Posterior cingulate gyrus (tissue), 11 donors: ENCODE measurements at places on chromosomes 13 and 19.

DNA sequence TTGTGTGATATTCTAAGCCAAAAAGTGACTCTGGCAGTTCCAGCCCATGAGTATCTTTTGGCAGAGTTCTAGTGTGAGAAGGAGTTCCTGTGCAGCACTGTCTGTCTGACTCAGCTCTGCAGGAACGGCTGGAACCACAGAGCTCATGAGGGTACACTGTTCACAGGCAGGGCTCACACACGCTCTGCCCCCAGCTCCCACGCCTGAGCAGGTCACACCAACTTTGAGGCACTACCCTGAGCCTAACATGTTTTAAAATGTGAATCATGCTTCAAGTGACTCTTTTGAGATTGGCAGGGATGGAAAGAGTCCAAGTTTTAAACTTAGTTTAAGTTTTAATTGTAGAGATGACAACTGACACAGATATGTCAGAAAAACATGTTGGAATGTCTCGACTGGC is 1203.3 kb downstream of the UQCRFS1 start:
- DNase-seq, result no peak

GRCh38 chr19:1243768-1244692 is 2.5 kb downstream of the ATP5F1D start:
- peak; percentile 87 for DNase-seq

GRCh38 chr13:29073755-29074154 is 253.6 kb downstream of the MTUS2 start:
- DNase-seq, result no peak

GRCh38 chr13:109744512-109745051 is 41.8 kb downstream of the IRS2 start:
- no peak for DNase-seq

- peak; percentile 53 for DNase-seq
Observed at GRCh38 chr19:3324405-3324856, 42.0 kb upstream of the NFIC start.

DNA sequence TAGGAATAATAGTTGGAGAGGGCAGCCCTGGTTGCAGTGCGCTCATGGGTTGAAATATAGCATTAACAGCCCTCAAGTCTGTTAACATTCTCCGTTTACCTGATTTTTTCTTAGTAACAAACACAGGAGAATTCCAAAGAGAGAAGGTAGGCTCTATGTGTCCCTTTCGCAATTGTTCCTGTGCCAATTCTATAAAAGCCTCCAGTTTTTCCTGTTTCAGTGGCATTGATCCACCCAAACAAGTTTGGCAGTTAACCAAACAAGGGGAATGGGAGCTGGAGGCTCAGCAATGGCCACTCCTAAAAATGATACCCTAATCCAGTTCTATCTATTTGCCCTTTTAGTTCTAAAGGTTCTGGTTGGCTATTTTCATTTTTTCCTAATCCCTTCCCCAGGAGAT is 151.6 kb downstream of the ZNF486 start:
- no peak for DNase-seq

DNA sequence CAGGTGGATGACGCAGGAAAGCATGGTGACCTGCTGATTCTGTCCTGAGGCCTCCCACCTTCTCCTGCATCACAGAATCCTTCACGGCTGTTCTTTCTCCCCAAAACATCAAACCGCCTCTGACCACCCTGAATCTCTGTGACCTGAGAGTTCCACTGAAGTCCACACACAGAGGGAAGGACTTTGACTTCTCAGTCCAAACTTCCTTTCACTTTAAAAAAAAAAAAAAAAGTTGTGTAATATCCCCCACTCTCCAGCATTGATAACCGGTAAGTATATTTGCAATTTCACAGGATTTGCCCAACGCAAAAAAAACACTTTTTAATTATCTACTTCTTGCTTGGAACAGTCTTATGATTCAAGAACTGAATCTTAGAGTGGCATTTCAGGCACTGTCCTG is 259.5 kb upstream of the IRS2 start:
- no peak for DNase-seq

DNA sequence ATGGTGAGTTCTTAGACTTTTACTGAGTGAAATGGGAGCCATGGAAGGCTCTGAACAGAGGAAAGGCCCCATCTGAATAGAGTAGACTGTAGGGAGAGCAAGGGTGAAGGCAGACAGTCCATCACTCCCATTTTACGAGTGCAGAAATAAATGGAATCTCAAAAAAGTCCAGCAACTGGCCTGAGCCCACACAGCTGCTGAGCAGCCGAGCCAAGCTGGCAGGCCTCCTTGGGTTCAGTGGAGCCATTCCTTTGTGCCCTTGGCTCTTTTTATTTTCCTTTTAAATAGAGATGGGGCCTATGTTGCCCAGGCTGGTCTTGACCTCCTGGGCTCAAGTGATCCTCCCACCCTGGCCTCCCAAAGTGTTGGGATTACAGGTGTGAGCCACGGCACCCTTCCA is 1.0 kb upstream of the MYH14 start:
- DNase-seq, result no peak

- DNase-seq, result peak; percentile 67
Observed at GRCh38 chr19:1860042-1860775, 3.2 kb downstream of the KLF16 start.

- DNase-seq, result no peak
Observed at GRCh38 chr19:37342753-37343152, 28.1 kb upstream of the ZNF527 start.

DNA sequence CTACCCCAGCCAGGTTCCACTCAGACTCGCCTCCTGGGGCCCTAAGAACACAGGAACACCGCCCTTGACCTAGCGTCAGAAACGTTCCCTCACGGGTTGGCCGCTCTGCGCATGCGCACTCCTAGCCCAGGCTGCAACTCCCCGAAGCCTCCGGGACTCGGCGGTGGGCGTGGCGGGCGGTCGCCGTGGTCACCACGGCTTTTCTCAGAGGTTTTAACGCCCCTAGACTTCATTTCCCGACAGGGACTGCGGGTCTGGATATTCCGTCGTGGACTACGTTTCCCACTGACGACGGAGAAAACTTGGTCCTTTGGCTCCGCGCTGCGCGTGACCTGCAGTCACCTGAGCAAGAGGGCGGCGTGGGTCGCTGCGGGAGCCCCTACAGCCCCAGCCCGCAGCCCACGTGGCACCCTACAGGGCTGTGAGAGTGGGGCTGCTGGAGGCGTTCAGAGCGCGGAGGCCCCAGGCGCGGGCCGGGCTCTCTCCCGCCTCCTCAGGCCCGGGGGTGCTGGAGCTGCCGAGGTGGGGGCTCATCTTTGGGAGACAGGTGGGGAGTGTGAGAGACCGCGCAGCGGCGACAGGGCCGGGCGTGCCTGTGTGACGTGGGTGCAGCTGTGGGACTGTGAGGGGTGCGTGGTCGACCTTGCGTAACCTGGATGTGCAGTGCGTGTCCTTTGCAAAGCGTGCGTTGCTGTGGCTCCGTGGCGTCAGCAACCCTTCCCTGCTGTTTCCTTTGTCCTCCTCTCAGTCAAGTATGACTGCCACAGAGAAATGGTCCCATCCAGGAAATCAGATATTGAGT is 38.0 kb upstream of the ZNF573 start:
- DNase-seq, result peak; percentile 95

GRCh38 chr13:41660411-41660810 is 203.1 kb downstream of the RGCC start:
- DNase-seq, result no peak

DNA sequence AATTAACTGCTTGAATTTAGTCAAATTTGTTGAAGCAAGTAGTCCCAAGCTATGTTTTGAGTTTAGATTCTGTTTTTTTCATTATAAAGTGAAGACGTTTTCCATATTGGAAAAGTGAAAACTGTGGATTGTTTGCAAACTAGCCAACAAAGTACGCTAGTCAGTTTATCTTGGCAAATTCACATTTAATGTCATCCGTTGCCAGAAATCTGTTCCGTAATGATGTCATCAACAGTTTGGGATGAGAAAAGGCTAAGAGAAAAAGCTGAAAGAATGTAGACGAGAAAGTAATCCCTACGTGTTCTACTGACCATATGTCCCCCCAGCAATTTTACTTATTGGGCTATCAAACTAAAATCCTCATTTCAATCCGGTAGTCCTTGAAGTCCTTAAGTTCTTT is 419.6 kb downstream of the GPC6 start:
- no peak for DNase-seq

- DNase-seq, result no peak
Observed at GRCh38 chr13:107329991-107330390, 762.1 kb upstream of the ARGLU1 start.
